Progenitor cell of endocrine pancreas (in vitro differentiated cells): ENCODE measurements at places on chromosomes 1 and 21. TPM values are rescaled to one million over a fixed set of nuclear protein-coding genes. Genes with fewer than 3 reads are reported as not detected.

Gene MYCL
- 19.3 and 21.3 TPM in 2 replicates for total RNA-seq

Gene IBA57
- total RNA-seq = 9.7 and 11.2 TPM in 2 replicates

Gene PLA2G2C
- not detected in 2 replicates for total RNA-seq

GRCh38 chr1:27992276-27992675, 32.5 kb downstream of the XKR8 start:
- no peak for DNase-seq

GRCh38 chr1:167013108-167013929, 24.2 kb downstream of the MAEL start:
- no peak for DNase-seq

GRCh38 chr1:8348777-8349472, 31.0 kb downstream of the SLC45A1 start:
- peak; percentile 69 for DNase-seq

DNA sequence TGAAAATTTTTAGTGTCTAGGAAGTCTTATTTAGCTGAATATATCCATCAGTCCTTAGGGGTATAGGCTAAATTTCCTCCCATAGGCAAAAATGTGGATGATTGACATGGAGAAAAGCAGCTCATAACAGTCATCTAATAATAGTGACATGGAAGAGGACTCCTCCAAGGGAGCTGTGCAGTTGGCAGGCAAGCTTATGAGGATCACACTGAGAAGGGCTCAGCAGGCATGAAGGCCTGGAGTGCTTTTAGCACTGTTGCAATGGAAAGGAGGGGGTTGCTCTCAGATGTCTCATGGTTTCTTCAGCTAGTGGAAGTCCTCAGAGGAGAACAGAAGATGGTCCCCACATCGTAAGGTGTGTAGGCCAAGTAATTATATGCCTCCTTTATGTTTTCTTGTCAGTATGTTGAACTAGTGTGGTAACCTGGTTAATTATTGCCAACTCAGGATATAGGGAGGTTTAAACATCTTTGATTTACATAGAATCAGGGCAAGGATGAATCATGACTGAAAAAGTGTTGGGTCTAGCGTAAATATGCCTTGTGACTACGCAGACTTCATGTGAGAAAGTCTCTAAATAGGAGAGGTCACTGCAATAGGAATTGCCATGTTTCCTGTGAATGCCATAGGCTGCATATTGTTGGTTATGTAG, 18.9 kb downstream of the VN1R5 start:
- no peak for DNase-seq
